ENCODE measurements at places on chromosomes 13 and 19.
A peak's percentile ranks its signal among the peaks of the same experiment; 100 is the strongest.

- peak; percentile 12 for DNase-seq
Observed at GRCh38 chr13:30735872-30736175, 481 bp downstream of the ALOX5AP start.

- DNase-seq: no peak
Observed at GRCh38 chr13:79711631-79712030, 230.7 kb downstream of the NDFIP2 start.

- no peak for DNase-seq
Observed at GRCh38 chr19:5895409-5895808, 8.2 kb downstream of the NDUFA11 start.

DNA sequence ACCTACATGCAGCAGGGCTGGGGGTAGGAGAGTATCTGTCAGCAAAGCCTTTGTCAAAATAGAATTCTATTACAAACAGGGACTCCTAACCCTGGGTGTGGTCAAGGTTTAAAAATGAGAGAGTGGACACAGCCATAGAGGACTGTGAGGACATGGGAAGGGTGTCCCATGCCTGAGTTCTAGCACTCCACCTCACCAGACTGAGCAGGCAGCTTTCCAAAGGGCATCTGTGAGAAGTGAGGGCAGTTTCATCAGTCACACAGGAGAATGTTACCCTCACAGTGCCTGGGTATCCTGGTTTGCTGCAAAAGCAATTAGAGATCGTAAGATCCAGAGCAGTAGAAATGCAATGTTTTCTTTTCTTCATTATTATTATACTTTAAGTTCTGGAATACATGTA lies 174.9 kb upstream of the UBL3 start:
- no peak for DNase-seq

DNA sequence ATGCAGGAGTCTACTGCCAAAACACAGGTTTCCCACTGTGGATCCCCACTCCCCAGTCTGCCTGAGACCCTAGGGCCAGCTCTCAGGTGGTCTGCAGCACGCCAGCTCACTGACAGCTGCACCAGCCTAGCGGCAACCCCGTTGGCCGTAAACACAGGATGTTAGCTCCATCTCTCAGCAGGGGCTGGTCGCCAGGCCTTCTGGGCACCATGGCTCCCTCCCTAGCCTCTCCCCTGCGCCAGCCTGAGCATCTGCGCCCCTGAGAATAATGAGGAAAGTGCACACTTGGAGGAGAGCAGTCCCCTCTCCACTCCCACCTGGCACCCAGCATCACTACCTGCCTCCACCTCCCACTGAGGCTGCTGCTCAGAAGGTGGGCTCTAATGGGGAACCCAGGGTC lies 20.8 kb upstream of the EPHX3 start:
- DNase-seq: no peak

DNA sequence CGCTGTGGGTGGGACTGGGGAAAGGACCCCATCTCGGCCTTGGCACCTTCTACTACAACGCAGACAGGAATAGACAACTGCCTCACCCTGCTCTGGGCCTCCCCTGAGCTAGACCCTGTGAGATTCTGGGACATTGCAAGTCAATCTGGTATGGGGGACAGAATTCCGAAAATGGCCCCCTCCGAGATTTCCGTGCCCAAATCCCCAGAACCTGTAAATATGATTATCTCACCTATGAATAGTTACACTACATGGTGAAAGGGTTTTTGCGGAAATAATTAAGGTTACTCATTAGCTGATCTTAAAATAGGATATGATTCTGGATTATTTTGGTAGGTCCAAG lies 618 bp upstream of the ZBTB45 start:
- no peak for DNase-seq

DNA sequence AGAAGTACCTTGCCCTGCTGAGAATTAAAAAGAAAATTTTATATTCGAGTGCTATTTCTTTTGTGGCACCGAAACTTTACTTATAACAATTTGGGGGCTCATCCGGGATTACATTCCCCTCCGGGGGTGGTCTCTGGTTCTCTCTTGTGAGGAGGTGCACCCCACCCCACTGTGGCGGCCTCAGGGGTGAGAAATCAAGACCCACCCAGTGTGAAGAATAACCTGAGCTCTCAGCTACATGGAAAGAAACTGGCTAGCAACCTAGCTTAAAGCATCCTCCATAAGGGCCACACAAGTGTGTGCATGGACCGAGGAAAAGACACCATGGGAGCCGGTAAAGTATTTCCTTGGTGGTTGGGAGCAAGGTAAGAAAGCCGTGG lies 50.9 kb upstream of the ANKRD10 start:
- DNase-seq: no peak

DNA sequence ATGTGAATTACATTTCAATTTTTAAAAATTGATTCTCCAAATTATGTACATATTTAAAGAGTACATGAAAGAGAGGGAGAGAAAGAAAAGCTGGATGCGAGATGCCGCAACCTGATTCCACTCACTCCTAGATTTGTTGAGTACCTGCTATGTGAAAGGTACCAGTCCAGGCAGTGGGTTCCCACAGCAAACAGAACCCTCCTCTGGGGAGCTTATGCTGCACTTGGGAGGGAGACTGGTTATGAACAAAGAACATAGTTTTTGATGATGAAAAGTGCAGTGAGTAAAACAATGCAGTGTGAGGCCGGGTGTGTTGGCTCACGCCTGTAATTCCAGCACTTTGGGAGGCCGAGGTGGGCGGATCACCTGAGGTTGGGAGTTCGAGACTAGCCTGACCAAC lies 43.4 kb downstream of the ACTN4 start:
- no peak for DNase-seq

DNA sequence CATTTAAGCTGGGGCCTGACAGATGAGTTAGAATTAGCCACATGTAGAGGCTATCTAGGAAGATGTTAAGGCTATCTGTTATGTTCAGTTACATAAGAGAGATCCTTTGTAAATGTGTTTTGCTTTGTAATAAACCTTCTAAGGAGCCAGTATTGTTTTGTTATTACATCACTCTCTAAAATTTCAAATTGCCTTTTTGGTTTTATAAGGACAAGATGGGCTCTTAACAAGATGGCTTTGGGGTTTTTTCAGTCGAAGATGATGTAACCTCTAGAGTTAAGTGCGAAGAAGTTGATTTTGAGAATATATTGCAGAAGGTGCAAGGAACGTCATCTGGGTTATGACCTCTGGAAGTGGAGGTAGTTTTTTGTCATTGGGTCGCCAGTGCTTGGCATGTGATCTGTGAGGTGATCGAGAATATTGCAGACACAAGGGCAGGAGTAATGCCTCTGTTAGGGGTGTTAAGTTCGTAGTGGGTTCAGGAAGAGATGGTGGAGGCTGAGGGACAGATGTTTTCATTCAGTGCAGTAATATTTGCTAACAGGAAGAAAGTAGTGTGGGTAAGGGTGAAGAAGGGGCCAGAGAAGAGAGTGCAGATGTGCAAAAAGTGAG lies 12.7 kb downstream of the LSM14A start:
- DNase-seq: no peak

GRCh38 chr19:5369962-5370367 lies 29.4 kb upstream of the PTPRS start:
- DNase-seq: peak; percentile 78

DNA sequence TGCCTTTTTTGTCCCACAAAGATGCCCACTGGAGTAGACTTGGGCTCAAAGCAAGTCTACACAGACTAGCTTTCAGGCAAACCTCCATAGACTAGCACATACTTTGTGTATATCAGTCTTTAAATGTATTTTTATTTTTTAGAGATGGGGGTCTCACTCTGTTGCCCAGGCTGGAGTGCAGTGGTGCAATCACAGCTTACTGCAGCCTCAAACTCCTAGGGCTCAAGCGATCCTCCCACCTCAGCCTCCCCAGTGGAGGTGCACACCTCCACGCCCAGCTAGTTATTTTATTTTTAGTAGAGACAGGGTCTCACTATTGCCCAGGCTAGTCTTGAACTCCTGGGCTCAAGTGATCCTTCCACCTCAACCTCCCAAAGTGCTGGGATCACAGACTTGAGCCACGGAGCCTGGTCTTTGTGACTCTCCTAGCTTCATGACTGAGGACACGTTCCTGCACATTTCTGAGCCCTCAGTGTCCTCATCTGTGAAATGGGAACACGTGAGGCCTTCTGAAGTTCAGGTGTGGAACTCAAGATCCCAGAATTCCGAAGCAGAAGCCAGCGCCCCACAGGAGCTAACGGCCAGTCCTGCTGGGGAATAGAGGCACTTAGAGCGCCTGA lies 5.1 kb upstream of the TPM4 start:
- no peak for DNase-seq

- no peak for DNase-seq
Observed at GRCh38 chr19:33780251-33780650, 16.4 kb upstream of the KCTD15 start.

DNA sequence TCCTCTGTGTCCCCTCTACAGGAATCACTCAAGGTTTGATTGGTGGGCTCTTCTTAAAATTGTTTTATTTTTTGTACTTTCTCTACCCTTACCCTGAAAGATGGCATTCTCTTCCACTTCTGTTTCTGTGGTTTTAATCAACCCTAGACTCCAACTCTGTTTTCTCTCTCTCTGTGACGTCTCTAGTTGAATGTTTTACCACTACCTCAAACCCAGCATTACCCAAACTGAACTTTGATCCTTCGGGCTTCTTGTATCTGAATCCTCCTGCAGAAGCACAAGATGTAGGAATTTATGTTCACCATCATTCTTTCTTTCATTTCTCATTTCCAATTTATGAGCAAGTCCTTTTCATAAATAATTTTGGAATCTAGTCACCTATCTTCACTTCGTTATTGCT lies 39.9 kb downstream of the PCCA start:
- no peak for DNase-seq

DNA sequence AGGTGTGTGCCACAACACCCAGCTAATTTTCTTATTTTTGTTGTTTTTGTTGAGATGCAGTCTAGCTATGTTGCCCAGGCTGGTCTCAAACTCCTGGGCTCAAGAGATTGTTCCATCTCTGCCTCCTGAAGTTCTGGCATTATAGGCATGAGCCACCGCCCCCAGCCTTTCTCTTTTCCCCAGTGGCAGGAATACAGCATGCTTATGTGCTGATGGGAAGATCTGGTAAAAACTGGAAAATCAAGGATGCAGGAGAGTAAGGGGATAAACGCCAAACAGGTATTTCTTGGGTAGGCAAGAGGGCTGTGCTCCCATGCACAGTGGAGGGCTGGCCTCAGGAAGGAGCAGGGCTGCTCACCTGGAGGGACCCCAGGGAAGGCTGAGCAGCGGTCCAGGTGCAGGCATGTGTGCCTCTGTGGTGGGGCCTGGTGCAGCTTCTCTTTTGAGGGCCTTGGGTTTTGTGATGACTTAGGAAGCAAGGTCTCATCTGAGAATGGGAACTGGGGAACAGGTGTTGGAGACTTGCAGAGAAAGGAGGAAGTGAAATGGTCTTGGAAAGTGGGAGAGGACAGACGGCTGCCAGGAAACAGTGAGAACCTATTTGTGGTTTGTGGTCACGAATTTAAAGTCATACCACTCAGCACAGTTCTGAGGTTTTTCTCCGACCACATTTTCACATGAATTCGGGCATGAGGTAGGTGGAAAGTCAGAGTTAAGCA lies 106.5 kb downstream of the TEX26 start:
- no peak for DNase-seq

GRCh38 chr13:33072282-33072681 lies 56.1 kb downstream of the KL start:
- no peak for DNase-seq

- DNase-seq: peak; percentile 53
Observed at GRCh38 chr19:50468818-50469217, 7.5 kb upstream of the EMC10 start.

DNA sequence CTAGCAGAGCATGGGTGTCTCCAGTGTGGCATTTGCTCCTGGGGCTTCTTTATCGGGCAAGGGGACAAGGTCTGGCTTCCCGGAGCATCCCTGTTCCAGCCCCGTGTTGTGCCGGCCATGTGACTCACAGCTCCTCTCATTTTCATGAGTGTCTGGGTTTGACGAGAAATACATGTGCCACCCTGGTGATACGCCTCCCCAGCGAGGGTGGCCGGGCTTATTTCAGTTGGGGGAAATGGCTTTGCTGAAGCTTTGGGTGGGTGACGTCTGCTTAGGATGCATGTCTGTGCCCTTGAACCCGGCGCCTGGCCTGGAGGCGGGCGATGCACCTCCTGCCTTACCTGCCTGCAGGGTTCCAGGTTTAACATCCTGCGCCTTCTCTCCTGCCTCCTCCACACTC lies 61.9 kb upstream of the LDLR start:
- no peak for DNase-seq

Measured in activated effector memory CD4-positive, alpha-beta T cell treated with anti-CD3 and anti-CD28 coated beads, Interleukin-2, amount 50 U/mL, for 16 hours (primary cell).